ENCODE measurements at places on chromosomes 2 and 18.

DNA sequence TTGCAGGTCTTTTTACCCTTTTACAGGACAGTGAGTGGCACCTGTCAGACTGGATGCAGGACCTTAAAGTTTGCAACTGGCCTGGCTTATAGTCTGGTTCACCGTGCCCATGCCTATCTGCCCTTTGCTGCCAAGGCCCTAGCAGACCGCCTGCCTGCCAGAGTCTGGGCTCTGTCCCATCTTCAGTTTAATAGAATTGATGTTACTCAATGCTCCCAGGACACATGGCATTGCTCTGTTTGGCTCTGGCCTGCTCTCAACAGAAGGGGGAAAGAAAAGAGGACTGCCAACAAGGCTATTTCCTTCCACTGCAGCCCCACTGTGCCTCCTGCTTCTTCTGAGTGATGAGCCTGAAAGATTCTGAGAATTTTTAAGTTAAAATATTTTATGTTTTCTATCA lies 25.6 kb upstream of the TMEM178A start:
- no peak for DNase-seq

- DNase-seq, result no peak
Measured at GRCh38 chr2:23418461-23418911, 33.5 kb downstream of the KLHL29 start.

- no peak for DNase-seq
Measured at GRCh38 chr2:216621292-216621691, 11.9 kb upstream of the IGFBP2 start.

DNA sequence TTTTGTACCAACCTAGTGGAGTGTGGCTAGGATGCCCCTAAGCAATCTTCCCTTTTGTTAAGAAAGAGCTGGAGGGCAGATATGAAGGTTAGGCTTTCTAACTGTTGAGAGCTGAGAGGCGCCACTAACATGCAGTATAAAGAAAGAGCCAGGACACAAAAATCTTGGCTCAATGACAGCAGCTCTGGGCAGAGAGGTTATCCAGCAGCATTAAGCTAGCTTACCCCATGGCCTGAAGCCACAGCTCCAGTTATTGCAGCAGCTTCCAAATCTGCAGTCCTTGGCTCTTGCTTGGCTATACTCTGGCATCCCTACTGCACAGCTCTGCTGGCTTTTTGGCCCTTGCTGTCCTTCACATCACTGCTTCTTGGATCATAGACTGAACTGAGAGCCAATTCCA lies 213.4 kb downstream of the GPD2 start:
- no peak for DNase-seq

DNA sequence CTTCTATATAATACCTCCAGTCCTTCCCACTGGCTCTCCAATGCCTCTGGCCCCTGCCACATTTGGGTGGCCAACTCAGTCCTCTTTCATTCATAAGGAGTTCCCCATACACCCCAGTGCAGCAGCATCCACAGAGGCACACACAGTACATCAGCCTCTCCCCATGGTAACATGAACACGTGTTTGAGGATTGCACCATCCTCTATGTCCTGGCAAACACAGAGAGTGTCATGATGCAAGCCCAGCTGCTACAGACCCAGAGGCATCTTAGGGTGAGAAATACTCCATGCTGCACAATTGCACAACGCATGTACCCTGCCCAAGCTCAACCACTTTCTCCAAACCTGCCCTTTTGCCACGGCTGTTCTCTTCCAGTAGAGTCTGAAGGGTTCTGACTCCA lies 11.5 kb downstream of the IGFBP5 start:
- DNase-seq, result no peak

- DNase-seq, result peak; percentile 37
Measured at GRCh38 chr2:8394131-8394530, 287.7 kb upstream of the ID2 start.

- DNase-seq, result no peak
Measured at GRCh38 chr18:69978732-69979715, 31.4 kb upstream of the CD226 start.

DNA sequence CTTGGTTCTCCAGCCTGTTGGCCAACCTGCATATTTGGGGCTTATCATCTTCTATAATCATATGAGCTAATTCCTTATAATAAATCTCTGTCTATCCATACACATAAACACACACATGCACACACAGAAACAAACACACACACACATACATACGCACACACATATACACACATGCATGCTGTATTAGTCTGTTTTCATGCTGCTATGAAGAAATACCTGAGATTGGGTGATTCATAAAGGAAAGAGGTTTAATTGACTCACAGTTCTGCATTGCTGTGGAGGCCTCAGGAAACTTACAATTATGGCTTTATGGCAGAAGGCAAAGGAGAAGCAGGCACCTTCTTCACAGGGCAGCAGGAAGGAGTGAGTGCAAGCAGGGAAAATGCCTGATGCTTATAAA lies 707.4 kb upstream of the CDH2 start:
- no peak for DNase-seq

DNA sequence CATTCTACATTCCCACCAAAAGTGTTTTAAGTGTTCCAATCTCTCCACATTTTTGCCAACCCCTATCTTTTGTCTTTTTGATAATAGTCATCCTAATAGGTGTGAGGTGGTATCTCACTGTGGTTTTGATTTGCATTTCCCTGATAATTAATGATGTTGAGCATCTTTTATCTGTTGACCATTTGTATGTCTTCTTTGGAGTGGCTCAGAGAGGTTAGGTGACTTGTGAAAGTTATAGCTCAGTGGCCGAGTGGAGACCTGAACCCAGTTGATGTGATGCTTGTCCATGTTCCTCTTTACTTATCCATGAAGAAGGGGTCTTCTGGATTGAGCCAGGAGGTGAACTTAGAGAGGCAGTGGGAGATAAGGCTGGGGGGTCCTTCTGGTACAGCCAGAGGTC lies 78.8 kb downstream of the DDX1 start:
- no peak for DNase-seq

GRCh38 chr2:240512109-240512485 lies 45.7 kb downstream of the ANKMY1 start:
- DNase-seq, result no peak

DNA sequence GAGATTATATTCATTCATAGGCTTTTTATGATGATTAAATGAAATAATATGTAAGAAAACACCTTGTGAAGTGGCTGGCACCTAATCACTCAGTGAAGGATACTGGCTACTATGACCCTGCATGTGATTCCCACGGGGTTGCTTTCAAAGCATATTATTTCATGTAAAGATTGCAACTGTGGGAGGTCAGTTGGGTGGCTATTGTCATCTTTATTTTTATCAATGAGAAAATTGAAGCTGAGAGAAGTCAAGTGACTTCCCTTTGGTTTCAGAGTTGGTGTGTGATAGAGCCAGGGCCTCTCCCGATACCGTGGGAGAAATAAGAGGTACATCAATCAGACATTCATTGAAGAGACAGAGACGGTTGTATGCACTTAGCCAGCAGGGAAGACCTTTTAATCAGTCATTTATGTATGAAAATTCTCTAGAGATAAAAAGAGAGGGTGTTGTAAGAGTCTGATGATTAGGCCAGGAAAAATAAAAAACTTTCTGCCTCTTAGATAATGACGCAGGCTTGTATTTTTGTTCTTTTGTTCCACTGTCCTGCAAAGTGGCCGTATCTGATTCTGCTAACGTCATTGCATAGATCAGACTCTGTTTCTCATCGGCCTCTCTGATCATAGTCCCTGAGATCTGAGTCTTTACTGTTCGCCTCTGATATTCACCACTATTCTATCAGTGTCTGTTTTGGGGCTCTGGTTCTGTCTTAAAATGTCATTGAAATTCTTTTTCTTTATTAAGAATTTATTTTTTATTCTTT lies 50.5 kb downstream of the QPCT start:
- DNase-seq, result no peak

DNA sequence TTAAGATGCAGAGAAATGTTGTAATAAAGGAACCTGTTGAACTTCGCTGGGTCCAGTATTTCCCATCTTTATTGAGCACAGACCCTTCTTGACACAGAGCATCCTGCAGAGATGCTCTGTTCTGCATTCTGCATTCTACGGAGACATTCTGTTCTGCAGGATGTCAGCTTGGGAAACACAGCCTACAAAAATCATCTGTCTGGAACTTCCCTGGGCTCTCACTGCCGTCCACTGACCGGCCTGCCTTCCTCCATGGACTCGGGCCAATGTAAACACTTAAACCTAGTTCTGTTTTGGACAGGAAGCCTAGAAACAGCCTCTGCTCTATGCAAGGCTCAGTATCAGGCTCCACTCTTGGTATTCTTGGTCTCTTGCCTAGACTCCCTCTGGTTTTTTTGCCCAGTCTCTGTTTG lies 90.0 kb upstream of the PPP1CB start:
- DNase-seq, result no peak

DNA sequence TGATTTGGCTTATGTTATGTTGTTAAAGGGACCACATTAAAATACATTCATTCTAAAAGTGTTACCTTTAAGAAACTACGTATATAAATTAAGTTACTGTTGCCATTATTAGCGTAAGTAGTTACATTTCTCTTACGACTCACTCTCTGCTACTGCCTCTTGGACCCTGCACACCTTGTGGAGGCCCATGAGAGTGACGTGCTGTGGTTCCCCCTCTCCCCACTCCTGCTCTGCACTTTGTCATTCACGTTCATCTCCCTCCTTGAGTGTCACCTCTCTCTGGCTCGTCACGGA lies 830 bp upstream of the MERTK start:
- DNase-seq, result no peak

GRCh38 chr2:10891390-10891789 lies 20.3 kb upstream of the KCNF1 start:
- no peak for DNase-seq

GRCh38 chr2:31075941-31076590 lies 62.2 kb downstream of the GALNT14 start:
- DNase-seq, result no peak

GRCh38 chr2:138948070-138948539 lies 167.9 kb upstream of the NXPH2 start:
- no peak for DNase-seq

GRCh38 chr2:21836261-21836660 lies 712.5 kb downstream of the TDRD15 start:
- DNase-seq, result no peak

DNA sequence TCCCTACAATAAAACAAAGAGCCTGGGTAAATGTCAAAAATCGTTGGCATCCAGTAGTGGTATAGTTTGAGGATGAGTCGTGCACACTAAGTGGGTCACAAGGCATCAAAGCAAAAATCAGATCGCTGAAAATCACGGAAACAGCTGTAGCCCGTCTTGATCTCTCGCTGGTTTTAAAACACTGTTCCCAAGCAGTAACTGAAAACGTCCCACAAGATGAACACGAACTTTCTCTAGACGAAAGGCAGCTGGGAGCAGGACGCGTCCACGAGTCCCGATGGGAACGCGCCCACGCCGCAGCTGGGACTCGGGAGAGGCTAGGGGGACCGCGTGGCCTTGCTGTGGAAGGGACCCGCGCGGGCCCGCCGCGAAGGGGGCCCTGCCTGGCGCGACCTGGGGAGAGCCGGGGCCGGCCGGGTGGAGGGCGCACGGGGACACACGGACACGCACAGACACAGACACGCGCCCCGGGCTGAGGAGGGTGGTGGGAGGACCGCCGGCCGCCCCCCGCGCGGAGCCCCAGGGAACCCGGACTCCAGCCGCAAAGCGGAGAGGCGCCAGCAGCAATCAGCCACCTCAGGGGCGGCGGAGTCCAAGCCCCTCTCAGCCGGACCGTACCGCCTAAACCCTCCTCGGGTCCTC lies 651 bp downstream of the STK17B start:
- DNase-seq, result peak; percentile 51

GRCh38 chr2:18976168-18976961 lies 382.1 kb downstream of the OSR1 start:
- DNase-seq, result no peak

- DNase-seq, result no peak
Measured at GRCh38 chr2:11144077-11144737, 11.1 kb upstream of the SLC66A3 start.

DNA sequence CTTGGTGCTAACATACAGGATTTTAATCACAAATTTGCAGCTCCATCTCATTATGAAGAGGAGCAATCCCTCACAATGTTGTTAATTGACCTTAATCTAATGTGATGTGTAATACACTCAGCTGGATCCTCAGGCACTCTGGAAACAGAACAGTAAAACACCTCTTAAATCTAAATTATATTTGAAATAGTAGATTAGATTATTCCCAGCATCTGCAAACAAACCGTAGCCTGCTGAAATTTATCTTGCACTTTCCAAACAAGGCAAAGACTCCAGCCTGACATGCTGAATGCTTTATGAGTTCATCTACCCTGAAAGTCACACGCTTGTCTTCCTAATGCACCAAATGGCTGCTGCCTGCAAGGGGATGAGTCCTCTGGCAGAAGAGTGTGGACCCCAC lies 402.3 kb upstream of the GYPC start:
- no peak for DNase-seq

DNA sequence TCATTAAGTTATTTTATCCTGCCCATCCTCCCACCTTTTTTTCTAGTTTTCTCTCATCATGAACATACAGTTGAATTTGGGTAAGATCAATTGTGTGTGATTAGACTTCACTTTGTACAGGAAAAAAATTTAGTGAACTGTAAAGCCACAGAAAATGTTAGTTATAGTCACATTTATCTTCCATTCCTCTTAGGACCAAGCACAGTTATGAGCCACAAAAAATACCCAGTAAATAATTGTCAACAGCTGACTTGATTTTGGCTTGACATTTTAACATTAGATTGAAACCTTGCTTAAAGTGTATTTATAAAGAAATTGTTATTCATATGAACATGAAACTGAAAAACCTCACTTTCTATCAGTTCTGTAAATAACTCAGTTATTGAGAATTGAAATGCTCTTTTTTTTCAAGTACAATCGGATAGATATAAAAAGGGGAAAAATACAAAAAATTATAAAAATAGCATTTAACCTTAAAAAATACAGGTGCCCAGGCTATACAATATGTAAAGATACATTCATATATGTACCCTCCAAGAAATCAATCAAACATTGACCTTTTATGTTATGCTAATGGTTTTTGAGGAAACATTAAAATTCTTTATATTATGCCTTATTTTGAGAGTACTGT lies 389.5 kb upstream of the NRP2 start:
- no peak for DNase-seq

DNA sequence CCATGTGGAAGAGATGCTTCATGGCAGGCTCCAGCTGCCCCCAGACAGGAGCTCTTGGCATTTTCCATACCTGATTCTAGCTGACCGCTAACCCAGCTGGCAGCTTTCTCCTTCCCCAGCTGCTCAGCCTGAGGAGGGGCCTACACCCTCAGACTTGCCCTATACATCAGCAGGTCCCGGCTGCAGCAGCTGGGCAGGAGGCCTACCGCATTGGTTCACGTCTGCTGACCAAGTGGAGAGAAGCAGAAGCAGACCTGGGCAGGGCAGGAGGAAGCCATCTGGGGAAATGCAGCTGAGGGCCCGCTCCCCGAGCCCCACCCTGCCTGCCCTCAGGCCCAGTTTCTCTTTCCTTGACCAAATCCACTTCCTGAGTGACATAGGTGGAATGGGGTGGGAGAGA lies 50.7 kb downstream of the LBH start:
- DNase-seq, result no peak

GRCh38 chr2:127408004-127408806 lies 10.0 kb upstream of the PROC start:
- peak; percentile 95 for DNase-seq
